ENCODE measurements at places on chromosomes 1 and 21. TPM values are rescaled to one million over a fixed set of nuclear protein-coding genes. Genes with fewer than 3 reads are reported as not detected.

DEPDC1 gene
- total RNA-seq, result 4.2 TPM

MEX3A gene
- 42.4 TPM for total RNA-seq

MAN1C1 gene
- total RNA-seq, result 8.6 TPM

GRCh38 chr1:19567041-19567440 is 77.1 kb upstream of the NBL1 start:
- no peak for DNase-seq
